Stimulated activated CD4-positive, alpha-beta T cell treated with anti-CD3 and anti-CD28 coated beads, Interleukin-2, amount 100 ng/mL, for 48 hours (primary cell): ENCODE measurements at places on chromosomes 12 and 14.

- no peak for DNase-seq
Observed at GRCh38 chr14:50006141-50006540, 110.2 kb downstream of the VCPKMT start.

GRCh38 chr12:55624056-55624455 lies 12.6 kb upstream of the OR10P1 start:
- no peak for DNase-seq

- no peak for DNase-seq
Observed at GRCh38 chr12:21439347-21439746, 1.9 kb downstream of the PYROXD1 start.

DNA sequence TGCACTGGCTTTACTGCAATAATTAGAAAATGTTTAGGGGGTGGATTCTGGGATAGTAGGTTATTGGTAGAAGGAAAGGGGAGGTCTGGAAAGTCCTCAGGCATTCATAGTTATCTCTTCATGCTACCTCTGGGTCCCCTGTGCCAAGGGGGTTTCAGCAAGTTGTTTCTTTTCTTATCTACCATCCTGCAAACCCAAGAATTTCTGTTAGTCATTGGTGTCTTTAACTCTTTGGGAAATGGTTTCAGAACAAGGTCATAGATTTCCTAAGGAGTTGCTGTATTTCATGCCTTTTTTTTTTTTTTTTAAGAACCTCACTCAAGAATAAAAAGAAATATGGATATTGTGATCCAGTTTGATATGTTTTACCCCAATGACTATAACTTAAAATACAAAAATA lies 63.6 kb downstream of the SLC4A8 start:
- DNase-seq = no peak
